ENCODE measurements at places on chromosomes 7 and 10.

- DNase-seq, result no peak
Observed at GRCh38 chr10:126580873-126581647, 89.4 kb downstream of the C10orf90 start.

DNA sequence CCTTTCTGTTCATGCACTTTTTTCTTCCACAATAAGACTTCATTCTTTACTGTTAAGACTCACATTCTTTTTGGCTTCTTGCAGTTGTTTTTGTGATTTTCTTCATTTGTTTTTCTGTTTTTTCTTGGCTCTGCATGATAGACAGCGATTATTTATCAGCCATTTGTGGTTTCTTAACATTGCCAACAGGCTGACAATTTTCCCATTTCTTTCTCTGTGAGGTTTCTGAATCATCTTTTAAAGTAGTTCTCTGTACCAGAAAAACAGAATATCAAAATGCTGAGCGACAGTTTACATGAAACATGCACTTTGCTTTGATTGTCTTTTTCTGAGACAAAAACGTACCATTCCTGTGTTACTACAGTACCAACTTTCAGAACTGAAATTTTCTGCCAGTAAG lies 334.2 kb upstream of the MAGI2 start:
- no peak for DNase-seq

DNA sequence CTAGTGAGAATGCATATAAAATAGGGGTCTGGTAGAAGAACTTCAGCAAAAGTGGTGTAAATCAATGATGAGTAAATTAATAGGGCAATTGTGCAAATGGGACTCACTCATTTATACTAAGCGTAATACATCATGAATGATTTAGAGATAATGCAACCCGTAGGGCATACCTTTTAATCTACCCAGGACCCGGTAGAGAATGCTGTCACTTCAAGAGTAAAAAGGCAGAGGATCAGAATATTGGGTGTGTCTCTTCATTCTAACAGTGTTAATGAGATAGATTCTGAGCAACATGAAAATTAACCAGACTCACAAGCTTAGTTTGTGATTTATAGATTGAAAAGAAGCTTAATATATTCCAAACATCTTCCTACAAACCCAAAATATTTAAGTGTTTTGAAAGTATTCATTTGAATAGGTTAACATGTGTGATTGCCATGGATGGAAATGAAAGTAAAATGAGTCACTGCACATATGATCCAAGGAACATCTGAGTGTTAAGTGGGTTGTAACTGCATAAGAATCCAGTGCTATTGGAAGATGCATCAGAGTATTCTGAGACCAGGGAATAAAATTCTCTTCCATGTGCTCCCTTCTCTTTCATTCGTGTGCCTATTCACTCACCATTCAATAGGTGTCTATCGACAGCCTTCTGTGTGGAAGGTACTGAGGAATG lies 690.6 kb downstream of the AUTS2 start:
- no peak for DNase-seq

- DNase-seq, result no peak
Observed at GRCh38 chr7:38432080-38432479, 158.6 kb upstream of the TARP start.

DNA sequence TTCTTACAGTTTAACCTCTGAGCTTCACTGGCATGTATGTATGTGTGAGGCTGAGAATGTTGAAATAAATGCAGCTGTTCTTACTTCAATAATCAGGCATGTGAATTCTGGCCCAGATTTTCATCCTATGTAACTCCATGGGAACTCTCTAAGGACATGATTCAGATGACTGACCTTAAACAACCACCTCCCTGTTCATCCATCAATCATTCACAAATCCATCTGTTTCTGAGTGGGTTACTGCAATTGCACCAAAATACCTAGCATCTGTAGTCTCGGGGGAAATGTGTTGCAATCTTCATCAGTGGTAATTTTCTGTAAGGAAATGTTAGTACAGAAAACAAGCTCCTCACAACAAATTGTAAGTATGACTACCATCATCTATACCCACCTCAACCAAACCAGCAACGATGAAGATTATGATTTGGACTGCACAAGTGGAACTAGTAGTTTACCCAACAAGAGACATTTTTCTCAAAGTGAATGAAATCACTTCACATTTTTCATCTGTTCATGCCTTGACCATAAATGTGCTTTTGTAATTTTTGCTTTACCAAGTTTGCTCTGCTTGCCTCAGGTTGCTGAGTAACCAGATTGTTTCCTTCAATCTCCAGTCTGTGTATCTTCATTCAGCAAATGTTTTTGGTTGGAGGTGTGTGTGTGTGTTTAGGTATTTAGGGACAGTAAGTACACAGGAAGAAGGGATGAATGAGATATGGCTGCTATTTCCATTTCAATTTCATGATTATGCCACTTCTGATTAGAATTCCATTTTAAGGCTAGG lies 65.7 kb upstream of the FZD8 start:
- no peak for DNase-seq

GRCh38 chr7:67696124-67696523 lies 699.5 kb downstream of the TYW1 start:
- no peak for DNase-seq

DNA sequence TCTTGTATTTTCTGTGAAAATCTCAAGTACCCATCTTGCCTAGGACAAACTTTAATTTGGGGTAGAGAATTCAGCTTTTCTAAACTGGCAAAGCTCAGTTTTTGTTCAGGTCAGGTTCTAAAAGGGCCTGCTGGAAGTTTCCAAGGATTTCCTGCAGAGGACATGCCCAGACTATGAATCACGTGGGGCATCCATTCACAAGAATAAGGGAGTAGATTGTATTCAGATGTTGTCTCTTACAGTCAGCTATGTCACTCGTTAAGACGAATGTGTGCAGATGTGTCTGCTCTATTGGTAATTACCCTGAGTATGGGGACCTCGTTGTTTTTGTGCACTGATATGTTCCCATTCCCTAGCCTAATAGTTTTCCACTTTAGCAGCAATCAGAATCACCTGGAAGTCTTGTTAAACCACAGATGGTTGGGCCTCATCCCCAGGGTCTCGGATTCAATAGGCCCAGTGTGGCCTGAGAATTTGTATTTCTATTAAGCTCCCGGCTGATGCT lies 81.0 kb upstream of the ITPRID1 start:
- no peak for DNase-seq

- DNase-seq, result no peak
Observed at GRCh38 chr7:132065193-132065988, 509.0 kb upstream of the PODXL start.

DNA sequence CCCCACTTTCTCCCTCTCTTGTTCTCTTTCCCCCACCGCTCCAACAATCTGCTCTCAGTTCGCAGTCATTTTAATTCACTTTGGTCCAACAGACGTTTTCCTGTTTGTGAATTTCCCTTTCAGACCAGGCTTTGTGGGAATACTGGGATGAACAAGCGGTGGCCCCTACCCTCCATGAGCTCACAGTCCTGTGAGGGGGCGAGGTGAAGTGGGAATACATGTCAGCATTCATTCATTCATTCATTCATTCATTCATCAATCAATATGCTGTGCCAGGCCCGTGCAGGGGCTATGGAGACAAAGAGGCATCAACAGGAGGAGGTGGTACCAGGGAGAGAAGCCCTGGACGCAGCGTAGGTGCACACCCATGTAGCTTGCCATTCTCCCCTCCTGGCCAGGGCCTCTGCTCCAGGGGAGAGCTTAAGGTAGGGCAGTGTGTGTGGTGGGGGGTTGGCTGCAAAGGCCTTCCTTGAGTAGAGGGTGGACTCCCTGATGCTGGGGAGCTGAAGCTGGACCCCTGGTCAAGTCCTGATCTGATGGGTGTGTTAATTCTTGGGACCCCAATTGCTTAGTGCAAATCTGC lies 16.1 kb downstream of the PRF1 start:
- DNase-seq, result no peak

- DNase-seq, result no peak
Observed at GRCh38 chr7:1531263-1531978, 919 bp downstream of the MAFK start.

GRCh38 chr10:31804352-31804810 lies 124.2 kb downstream of the ARHGAP12 start:
- DNase-seq, result no peak

DNA sequence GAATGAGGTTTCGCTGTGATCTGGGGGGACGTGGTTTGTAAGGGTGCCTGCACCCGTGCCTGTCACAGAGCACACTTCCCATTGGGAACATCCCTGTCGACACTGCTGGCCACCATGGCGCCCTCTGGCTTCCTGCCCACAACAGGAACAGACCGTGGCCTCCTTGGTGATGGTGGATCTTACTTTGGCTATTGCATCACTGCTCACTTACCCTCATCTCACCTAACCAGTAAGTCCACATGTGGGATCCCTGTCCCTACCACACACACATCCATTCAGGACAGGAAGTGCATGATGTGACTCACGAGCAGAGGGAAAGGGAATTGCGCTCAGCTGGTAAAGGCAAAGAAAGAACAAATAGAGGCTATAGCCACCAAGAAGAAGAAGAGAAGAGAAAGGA lies 26.2 kb upstream of the SEC61G start:
- no peak for DNase-seq

GRCh38 chr10:3460420-3461128 lies 288.0 kb upstream of the PITRM1 start:
- no peak for DNase-seq

DNA sequence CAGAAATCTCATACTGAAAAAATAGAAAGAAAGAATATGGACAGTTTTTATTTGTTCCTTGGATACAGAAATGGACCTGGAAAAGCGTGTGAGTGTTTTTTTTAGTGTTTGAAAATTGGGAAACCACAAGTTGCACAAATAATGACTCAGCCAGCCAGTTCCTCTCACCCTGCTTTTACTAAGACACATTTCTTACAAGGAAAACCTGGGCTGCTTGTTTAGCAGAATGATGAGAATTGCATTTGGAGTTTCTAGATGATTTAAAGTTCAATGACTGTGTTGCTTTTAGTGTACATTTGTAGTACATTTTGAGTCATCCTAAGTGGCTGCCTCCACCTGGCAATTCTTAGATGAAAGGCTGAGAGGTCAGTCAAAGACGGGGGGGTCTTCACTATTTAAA lies 218.7 kb downstream of the ABCA13 start:
- DNase-seq, result no peak

DNA sequence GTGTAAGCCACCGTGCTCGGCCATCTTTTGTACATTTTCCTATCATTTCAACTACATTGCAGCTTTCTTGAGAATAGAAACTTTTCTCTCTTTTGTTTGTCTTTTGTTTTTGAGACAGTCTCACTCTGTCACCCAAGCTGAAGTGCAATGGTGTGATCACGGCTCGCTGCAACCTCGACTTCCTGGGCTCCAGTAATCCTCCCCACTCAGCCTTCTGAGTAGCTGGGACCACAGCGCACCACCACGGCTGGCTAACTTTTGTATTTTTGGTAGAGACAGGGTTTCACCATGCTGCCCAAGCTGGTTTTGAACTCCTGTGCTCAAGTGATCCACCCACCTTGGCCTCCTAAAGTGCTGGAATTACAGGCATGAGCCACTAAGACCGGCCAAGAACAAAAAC lies 31.3 kb upstream of the DAGLB start:
- DNase-seq, result no peak

- no peak for DNase-seq
Observed at GRCh38 chr7:147078312-147078711, 961.7 kb downstream of the CNTNAP2 start.

- DNase-seq, result no peak
Observed at GRCh38 chr7:117992635-117993376, 119.6 kb upstream of the CTTNBP2 start.

DNA sequence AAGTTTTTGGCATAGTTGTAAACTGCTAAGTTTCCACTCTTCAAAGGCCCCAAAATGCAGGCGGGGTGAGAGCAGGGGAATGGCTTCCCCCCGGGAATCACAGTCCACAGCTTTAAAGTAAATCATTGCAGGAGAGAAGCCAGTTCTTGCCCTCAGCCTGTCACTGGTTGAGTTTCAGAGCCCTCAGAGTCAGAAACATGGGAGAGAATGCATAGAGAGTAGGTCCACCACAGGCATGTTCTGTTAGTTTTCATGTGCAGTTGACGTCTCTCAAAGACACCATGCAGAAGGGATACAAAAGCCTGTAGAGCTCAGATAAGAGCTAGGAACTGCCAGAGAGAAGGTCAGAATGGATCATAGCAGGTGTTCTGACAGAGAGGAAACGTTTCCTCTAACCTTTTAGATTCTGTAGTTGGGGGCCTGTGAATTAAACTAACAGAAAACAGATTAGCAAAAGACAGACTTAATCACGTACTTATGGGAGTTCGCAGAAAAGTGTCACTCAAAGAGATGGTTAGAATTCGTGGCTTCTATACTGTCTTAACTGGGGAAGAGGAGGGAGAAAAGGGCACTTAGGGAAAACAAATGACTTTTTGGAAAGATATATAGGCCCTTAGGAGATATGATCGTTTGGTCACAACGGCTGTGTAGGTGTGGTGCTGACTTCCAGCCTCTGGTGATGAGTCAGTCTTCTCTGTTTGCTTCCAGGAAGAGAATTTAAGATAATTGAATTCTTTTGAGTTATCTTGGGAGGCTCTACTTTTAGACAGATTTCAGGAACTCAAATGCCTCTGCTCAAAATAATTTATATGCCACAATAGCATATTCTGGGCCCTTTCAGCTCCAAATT lies 48.0 kb upstream of the MSRB2 start:
- DNase-seq, result no peak

- no peak for DNase-seq
Observed at GRCh38 chr10:89531359-89531758, 4.0 kb downstream of the SLC16A12 start.

DNA sequence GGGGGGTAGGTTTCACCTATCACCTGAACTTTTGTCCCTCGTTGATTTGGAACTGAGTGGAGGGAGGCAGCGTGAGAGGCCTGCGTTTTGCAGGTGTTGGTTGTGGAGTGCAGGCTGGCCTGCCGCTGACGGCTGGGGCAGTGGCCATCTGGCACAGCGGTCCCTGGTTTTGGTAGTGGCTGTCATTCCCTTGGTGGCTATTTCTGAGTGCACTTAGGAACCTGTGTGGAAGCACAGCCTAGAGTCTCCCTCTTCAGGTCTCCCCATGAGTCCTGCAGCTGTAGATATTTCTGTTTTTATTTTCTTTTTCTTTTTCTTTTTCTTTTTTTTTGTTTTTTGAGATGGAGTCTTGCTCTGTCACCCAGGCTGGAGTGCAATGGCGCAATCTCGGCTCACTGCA lies 129.2 kb downstream of the CUL2 start:
- no peak for DNase-seq

DNA sequence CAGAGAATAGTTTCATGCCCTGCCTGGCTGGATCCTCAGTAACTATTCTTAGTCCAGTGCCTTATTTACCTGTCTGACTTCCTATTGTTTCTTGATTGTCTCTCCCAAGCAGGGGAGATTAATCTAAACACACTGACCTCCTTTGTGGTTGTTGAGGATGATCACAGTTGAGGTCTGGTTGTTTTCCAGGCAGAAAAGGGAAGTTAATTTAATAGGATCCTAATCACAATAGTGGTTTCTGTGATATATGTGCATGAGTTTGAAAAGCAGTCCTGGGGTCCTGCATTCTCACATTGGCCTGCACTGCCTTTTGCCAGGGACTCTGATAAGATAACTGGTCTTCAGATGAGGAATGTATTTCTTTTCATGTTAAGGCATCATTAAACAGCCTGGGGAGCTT lies 130.1 kb downstream of the SND1 start:
- no peak for DNase-seq

GRCh38 chr10:62794306-62794705 lies 10.2 kb upstream of the ADO start:
- DNase-seq, result no peak

- DNase-seq, result no peak
Observed at GRCh38 chr7:132422502-132423111, 153.7 kb downstream of the PLXNA4 start.

GRCh38 chr10:130902471-130902870 lies 409.1 kb downstream of the TCERG1L start:
- no peak for DNase-seq

- DNase-seq, result no peak
Observed at GRCh38 chr10:60413306-60414012, 23.8 kb upstream of the ANK3 start.
